CD4-positive, alpha-beta T cell treated with Interleukin-2 at 100 ng/mL for 4 hours (primary cell): ENCODE measurements at places on chromosomes 4 and X.

GRCh38 chr4:182847576-182848450 is 69.4 kb downstream of the DCTD start:
- no peak for DNase-seq

DNA sequence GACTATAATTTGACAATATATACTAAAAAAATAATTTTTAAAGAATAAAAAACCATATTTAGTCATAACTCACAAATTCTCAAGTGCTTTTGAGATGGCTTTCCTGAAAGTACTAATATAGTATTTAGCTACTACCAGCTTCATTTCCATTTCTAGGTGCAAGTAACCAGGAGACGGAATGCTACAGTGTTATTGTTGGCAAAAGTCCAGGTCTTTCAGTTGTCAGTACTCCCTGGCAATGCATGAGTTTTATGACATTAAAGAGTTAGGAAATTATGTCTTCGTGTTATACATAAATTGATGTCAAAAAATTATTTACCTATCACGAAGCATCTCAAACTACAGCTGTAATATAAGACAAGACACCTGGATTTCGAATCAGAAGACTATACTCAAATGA is 45.0 kb downstream of the TMEM47 start:
- no peak for DNase-seq

GRCh38 chr4:145090380-145090779 is 7.6 kb downstream of the ANAPC10 start:
- DNase-seq, result no peak

- DNase-seq, result no peak
Measured at GRCh38 chrX:51759055-51759839, 16.0 kb downstream of the GSPT2 start.

DNA sequence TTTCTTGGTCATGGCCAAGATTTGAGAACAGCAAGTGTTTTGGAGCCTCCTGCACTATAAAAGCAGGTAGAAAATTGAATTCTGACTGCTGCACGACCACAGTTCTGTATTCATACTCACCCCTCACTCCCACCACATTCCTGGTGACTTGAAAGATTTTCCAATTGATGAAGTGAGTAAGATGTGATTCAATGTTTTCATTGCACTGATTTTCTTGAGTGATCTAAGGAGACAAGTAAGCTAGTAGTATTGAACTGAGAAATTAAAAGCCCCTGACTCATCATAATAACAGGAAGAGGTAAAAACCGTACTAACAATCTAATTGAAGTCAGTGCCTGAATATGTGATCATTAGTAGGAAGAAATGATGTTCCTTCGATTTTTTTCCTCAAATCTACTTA is 6.1 kb upstream of the SEC24D start:
- DNase-seq, result no peak

DNA sequence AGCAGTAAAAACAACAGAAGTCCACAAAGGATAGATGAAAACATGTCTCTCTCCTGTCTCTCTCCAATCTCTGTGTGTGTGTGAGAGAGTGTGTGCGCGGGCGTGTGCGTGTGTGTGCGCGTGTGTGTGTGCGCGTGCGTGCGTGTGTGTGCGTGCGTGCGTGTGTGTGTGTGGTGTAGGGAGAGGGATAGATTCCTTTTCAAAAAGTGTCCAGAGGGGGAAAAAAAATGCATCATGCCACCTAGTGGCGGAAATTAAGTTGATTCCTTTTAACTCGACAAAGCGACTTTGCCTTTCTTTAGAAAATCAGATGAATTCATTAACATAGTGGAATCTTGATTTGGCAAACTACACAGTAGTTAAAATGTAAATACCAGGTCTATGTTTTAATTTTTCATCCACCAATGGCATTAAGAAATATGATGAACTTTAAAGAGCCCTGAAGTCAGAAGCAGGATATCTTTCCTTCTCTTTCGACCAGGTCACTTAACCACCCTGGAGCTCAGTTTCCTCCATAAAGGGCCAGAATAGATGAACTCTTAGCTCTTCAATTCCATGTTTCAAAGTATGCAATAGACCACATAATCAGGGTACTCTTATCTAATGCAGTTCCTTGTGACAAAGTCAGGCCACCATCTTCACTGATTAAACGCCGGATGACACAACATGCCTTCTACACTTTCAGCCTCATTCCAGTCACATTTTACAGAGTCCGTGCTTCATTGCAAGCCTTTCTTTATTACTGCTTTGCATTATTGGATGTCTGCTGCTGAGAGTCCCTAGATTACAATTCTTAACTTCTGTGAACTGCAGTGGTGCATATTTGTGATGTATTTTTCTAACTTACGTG is 162.8 kb downstream of the FBXO8 start:
- peak; percentile 27 for DNase-seq
